Fibroblast of skin of right biceps (primary cell): ENCODE measurements at places on chromosomes 16 and 17.

DNA sequence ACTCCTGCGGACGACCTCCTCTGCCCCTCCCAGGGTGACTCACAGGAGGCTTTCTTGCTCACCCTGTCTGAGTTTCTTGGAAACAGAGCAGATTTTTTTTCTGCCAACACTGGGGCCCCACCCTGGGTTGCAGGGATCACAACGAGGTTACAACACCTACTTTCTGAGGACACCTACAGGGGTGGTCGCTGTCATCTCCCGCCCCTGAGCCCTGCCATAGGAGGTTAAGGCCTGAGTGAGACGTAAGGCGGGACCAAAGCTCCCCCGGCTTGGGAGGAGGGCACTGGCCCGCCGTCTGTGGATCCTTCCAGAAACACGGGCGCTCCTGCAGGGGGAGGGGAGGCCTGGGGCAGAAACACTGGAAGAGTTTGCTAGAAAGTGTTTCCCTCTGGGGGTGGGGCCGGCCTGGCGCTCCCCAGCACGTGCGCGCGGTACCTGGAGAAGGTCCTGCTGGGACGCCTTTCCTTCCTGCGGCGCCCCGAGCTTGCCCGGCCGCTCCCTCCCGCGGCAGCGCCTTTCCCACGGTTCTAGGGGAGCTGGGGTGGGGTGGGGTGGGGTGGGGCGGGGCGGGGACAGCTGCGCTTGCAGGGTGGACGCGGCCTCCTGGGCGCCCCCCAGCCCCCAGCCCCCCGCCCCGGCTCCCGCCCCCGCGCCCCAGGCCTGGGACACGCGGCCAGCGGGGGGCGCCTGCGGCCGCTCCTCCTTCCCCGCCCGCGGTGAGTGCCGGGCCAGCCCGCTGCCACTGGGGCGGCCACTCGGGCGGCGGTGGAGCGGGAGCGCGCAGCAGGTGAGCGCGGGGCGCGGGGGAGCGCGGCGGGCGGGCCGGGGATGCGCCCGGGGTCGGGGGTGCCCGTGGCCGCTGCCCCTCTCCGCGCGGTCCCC, 20.7 kb upstream of the ADCY7 start:
- DNase-seq = peak; percentile 81

GRCh38 chr17:2090210-2090641, 35.3 kb downstream of the HIC1 start:
- DNase-seq = no peak

- no peak for DNase-seq
Measured at GRCh38 chr17:69723741-69724140, 309.2 kb downstream of the MAP2K6 start.

GRCh38 chr17:58759522-58759921, 3.9 kb downstream of the PPM1E start:
- DNase-seq = no peak

DNA sequence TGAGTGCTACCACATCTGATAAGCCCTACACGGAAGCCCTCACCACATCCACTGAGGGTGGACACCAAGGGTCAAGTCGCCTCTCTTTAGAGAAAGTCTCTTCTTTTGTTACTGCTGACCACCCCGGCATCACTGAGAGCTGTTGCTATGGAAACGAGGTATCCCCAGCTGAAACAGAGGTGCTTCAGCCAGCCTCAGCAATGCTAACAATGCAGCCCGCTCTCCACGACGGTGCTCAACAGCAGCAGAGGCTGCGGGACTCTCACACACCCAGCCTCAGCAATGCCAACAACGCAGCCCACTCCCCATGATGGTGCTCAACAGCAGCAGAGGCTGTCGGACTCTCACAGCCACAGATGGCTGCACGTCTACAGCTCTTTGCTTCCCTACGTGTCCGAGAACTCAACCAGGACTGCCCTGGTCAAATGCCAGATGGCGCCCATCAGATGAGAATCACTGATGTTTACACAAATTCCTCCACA, 41.4 kb downstream of the VPS53 start:
- no peak for DNase-seq

DNA sequence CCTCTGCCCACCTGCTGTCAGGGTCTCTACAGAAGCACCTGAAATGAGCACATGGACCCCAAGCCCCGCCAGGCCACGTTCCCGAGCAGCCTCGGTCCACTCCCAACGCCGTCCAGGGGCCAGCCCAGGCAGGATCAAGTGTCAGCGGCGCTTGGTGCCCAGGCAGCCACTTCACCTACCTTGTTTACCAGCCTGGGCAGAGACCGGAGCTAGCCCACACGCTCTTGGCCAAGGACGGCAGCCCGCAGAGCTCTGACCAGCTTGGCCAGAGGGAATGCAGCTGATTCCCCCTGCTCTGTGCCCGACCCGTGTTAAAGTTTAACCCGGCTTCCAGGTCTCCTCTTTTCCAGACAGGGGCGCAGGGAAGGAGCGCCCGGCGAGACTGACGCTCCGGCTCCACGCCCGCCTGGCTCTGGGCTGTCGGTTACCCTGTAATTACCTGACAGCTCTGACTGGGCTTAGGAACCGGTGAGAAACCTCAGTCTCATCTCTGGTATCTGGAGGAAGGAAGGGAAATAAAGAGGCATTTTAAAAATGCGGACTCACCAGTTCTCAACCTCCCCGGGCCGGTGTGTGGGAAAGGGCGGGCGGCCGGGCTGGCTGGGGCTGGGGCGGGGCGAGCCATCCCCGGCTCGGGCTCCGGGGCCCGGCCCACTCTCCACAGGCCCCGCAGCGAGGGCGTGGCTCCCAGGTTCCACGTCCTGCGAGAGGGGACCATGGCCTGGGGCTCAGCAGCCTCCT, 4.6 kb downstream of the KIFC3 start:
- DNase-seq = no peak

DNA sequence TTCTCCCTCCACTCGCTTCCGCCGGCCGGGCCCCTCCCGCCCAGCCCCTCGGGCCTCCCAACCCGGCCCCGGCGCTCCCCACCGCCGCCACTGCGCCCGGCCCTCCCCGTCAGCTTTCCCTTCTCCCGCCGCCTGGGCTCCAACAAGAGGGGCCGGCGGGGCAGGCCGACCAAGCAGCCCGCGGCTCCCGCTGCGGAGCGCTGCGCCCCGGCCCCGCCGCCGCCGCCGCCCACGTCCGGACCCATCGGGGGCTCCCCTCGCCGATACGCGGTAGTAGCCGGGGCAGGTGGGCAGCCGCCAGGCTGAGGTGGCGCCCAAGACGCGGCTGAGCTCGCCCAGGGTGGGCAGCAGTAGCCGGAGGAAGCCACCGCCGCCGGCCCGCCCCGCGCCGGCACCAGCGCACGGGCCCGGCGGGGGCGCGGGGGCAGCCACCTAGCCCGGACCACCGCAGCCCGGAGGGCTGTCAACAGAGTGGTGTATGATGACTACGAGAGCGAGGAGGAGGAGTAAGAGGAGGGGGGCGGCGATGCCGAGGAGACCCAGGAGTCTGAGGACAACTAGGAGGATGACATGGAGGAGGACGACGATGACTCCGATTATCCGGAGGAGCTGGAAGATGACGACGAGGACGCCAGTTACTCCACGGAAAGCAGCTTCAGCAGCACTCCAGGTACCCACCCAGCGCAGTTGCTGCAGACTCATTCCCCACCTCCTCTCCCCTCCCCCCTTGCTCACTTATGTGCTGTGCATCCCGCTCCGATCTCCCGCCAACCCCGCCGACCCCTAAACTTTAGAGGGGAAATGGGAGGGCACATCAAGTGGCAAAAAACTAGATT, 498 bp downstream of the LRRC37B start:
- peak; percentile 27 for DNase-seq

GRCh38 chr17:17446666-17447155, 30.1 kb upstream of the MED9 start:
- DNase-seq = no peak
